ENCODE measurements at places on chromosomes 7 and 10.

- DNase-seq: no peak
Measured at GRCh38 chr10:30915146-30915545, 116.5 kb downstream of the ZNF438 start.

DNA sequence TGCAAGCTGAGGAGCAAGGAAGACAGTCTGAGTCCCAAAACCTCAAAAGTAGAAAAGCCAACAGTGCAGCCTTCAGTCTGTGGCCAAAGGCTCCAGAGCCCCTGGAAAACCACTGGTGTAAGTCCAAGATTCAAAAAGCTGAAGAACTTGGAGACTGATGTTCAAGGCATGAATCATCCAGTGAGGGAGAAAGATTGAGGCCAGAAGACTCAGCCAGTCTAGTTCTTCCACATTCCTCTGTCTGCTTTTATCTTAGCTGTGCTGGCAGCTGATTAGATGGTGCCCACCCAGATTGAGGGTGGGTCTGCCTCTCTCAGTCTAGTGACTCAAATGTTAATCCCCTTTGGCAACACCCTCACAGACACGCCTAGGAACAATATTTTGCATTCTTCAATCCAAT is 20.1 kb upstream of the MDFIC start:
- no peak for DNase-seq

GRCh38 chr10:101292194-101293006 is 61.6 kb upstream of the BTRC start:
- no peak for DNase-seq

DNA sequence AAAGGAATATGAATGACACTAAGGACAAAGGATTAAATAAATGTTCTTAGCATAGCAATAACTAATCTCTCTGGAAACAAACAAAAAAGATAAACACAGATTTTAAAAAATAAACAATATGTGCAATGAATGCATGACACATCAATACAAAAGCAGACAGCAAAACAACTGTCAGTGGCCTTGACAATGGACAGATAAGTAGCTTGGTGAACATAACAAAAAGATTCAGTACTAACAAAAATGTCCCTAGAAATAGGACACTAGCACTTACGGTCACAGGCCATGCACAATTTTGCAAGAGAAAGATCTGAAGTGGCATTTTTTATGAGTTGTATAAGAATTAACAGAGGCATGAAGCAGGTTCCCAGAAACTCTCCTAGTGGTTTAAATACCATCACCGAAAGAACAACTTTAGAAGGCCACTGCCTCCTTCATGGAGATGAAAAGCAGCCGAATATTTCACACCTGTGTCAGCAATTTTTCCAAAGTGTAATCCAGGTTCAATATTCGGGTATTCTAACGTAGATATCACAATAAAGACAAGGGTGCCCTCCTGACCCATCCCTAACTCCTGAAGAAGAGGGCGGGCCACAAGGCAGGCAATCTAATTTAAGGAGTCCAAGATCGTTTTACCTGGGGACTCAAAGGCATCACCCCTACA is 231.3 kb upstream of the MKLN1 start:
- DNase-seq: no peak

DNA sequence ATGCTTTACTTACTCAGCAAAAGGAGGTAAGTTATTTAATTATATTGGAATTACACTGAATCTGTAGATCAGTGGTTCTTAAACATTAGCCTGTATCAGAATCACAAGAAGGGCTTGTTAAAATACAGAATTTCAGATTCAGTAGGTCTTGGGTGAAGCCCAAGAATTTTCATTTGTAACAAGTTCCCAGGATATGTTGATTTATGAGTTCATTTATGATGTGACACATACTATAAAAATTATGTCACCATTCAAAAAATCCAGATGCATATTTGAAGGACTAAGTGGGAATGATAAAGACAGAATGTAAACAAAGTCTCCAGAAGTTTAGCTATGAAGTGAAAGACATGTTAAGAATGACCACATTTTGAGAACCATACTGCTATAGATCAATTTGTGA is 52.3 kb downstream of the HECTD2 start:
- no peak for DNase-seq

- DNase-seq: no peak
Measured at GRCh38 chr7:47763063-47763974, 181.4 kb upstream of the TNS3 start.

- no peak for DNase-seq
Measured at GRCh38 chr7:125670926-125671572, 741.4 kb upstream of the POT1 start.

DNA sequence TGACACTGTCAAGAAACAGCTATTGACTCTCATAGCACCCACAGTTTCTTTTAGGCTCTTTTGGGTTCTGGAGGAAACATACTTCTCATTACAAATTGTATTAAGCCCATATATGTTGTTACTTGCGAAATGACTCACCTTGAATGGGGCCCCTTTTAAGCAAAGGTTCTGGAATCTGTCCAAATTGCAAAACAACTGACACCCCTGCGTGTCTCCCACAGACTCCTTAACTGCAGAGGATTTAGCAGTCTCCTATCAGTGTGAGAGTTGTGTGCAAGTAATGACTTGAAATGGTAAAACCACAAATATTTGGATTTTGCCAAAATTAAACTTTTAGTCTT is 192.3 kb downstream of the DNAJC1 start:
- no peak for DNase-seq
